ENCODE measurements at places on chromosomes 2 and 18.

DNA sequence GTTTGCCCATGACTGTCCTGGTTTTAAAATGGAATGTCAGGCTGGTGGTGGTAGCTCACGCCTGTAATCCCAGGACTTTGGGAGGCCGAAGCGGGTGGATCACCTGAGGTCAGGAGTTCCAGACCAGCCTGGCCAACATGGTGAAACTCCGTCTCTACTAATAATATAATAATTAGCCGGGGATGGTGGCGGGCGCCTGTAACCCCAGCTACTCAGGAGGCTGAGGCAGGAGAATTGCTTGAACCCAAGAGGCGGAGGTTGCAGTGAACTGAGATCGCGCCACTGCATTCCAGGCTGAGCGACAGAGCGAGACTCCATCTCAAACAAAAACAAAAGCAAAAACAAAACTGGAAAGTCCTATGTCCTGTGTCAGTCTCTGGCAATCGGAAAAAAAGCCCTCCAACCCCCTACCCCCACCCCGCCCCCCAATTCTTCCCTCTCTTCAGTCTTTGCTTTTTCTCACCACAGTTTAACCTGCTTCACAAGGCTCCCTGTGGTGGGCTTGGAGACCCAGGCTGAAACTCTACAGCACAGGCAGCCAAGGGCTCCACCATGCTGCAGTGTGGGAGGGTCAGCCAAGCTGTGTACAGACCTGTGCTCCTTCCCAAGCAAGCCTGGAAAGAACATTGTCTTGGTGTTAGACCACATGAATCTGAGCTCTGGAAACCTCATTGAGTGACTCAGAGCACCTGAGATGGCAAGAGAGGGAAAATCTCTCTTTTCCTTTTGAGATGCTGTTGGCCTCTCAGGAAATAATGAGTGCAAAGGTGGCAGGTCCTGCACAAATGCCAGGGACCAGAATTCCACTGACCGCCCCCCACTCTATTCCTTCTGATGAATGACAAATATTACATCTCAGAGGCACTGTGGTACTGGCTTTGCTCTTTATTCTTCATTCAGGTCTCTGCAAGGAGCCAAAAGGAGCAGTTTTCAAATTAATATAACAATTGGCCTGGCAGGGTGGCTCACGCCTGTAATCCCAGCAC, 16.7 kb downstream of the MYCN start:
- DNase-seq: no peak

- DNase-seq: no peak
Measured at GRCh38 chr18:55321265-55322177, 266.5 kb downstream of the TCF4 start.

GRCh38 chr2:131026919-131027318, 66.3 kb downstream of the FAM168B start:
- no peak for DNase-seq

DNA sequence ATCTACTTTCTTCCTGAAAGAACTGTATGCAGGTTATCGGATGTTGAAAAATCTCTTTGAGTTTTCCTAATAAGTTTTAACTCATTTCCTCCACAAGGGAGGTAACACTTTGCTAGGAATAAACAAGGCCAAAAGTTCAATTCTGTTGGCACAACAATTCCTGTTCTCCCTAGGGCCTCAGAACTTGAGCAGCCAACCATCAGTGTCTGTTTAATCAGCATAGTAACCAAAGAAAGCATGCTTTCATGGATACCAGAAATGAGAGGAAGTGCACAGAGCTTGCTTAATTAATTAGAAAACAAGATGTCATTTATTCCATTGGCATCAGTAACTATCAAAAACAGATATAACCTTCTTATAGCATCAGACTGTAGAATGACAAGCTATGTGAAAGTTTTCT, 503.2 kb upstream of the CNTNAP5 start:
- DNase-seq: no peak

DNA sequence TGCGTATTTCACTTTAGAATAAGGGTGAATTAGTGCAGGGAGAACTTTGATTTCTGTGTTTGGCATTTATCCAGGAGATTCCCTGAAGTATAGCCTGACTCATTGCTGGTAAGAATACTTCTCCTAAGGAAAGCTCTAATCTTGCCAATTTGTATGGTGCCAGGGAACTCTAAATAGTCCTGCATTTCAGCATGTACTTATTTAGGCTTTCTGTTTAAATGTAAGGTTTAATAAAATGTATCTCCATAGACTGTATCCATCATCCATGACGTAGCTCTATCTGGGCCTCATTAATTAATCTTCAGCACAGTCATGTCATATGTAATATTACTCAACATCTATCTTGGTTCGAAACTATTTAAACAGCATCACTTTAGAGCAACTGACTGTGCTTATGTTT, 127.7 kb downstream of the DOK6 start:
- no peak for DNase-seq

DNA sequence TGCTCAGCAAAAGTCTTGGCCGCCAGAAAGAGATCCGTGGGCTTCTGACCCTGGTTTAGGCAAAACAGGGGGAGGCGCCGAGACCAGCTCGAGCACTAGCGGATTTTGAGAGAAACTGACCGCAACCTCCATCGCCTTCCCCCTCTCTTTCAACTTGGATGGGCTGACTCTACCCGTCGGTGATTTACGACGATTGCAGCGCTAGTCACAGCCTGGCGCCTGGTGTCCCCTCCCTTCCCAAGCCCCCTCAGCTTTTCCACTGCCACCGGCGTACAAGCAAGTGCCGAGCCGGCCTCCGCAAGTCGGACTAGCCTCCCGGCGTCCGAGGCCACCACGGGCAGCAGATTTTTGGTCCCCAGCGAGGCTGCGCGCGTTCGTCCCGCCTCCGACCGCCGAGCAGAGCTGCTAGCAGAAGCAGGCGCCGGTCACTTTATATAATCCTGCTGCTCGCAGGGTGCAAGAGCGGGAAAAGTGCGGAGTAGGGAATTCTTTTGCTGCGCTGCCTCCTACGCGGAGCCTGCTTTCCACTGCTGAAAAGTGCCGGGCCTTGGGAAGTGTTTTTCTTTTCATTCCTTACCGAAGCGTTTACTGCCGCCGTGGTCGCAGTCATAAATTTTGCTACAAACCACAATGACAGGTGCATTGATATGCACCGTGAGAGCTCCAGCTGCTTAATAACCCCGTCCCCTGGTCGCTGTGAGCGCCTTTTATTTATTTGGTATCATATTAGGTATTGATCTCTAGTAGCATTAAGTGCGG, 7.7 kb downstream of the HOXD3 start:
- DNase-seq: no peak

- no peak for DNase-seq
Measured at GRCh38 chr2:76579911-76580310, 869.2 kb upstream of the GCFC2 start.

GRCh38 chr2:59732871-59733566, 820.4 kb downstream of the BCL11A start:
- DNase-seq: no peak

GRCh38 chr2:15731213-15731888, 139.7 kb downstream of the DDX1 start:
- DNase-seq: no peak

- DNase-seq: no peak
Measured at GRCh38 chr18:13253786-13254688, 35.5 kb downstream of the LDLRAD4 start.

DNA sequence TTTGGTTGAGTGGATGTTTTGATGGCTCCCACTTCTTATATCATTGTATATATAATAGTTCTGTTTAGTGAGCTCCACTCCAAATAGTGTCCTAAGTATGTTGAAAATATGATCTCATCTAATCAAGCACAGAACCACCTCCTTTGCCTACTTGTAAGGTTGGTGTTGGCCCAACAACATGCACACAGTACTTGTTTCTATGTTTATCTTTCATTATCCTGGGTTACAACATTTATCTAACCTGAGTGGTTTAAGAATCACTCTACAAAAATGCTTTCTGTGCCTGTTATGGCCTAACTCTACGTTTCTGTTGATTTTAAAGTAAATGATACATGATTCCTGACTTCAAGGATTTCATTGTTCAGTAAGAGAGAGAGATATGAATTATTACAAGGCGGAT, 281.9 kb downstream of the FIGN start:
- no peak for DNase-seq

- DNase-seq: no peak
Measured at GRCh38 chr18:7196421-7196820, 34.5 kb upstream of the LRRC30 start.

DNA sequence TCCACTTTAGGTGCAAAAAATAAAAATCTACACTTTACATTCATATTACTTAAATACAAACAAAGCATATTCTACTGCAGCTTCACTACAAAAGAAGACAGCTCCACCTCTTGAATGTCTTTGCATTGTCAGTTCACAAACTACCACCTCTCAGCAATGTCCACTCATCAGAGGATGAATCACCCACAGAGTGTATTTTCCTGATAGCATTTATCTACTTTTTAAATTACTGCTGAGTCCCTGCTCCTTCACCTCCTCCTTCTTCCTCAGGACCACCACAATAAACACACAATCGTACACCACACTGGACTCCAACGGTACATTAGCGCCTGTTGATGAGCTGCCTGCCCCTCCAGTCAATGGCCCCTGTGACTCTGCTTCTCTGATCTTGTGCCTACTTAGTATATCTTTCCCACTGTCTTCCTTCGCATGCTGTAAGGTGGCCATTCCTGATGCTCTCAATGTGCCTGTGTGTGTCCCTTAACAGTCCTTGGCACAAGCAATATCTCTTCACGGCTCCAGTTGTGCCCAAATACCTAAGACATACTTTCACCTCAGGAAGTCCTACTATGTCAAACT, 120.9 kb downstream of the DHRS9 start:
- DNase-seq: no peak

DNA sequence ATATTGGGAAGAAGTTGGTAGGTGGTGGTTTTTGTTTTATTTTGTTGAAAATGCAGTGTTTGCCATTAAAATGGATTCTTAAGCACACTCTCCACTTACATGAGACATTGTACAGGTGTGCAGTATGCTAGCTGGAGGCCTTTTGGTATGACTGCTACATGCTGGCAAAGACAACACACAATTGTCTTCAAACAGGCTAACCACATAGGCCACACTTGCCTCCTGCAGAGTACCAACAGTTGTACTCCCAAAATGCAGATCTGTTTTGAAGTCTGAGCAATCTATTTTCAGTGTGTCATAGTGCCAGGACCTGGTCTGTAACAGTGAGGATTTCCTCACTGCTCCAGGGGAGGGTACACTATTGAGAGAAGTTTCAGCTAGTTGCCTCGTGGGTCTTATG, 213.6 kb downstream of the ZRANB3 start:
- no peak for DNase-seq

DNA sequence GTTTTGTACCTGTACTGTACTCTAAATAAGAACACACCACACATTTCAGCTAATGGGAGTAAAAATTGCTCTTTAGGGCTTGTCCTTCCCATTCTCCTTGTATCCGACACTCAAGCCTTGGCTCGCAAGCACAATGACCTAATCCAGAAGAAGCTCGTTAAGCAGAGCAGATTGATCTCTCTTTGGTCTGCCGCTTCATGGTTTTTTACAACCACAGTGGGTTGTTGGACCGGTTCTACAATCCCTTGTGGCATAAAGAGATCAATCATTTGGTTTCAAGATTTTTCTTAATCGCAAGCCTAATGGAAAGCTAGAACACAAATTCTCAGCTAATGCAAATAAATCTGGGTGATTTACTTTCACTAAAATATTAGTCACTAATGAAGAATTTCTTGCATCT, 662.1 kb downstream of the LRP1B start:
- no peak for DNase-seq

DNA sequence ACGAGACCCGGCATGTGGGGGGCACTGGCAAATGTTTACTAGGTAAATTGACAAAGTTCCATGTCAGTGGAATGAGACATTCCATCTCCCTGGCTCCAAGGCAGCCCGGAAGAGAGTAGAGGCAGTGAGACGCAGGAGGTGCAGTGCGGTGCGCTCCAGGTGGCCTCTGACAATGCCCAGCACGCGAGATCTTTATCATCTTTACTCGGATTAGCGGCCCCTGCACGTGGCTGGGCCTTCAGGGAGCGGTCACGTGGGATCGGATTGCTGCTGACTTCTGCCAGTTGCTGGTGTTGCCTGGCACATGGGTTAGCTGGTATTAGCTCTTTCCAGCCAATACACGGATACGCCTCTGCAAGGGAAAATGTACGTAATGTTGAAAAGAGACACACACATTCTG, 151.2 kb upstream of the ALKAL2 start:
- DNase-seq: no peak

- DNase-seq: no peak
Measured at GRCh38 chr18:65822826-65823225, 72.0 kb downstream of the CDH7 start.

GRCh38 chr2:96869822-96870625, at the start of gene SEMA4C:
Gene SEMA4C, minus strand, starts transcription at chr2:96870080. Its CDS starts 2,194 bp downstream, at chr2:96867886.
- no peak for DNase-seq

DNA sequence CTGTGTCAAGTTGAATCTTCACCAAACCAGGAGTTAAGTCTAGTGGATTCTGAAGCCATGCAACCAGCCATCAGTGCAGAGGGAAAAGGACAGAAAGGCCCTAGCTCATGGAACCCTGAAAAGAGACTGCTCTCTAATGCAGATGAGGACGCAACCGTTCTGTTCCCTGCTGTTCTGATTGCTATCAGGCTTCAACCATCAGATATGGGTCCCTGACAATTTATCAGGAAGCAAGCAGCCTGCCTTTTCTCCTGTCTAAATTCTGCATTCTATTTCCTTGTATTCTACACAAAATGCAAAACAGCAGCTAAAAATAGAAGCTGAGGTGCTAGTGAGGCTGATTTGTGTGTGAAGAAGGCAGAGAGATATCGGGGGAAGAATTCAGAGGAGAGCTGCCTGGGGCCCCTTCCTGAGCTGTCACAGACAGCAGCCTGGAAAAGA, 68.4 kb upstream of the RTN4 start:
- no peak for DNase-seq

GRCh38 chr2:194304191-194304590, 1352.8 kb upstream of the SLC39A10 start:
- no peak for DNase-seq

- no peak for DNase-seq
Measured at GRCh38 chr2:159855143-159855542, 57.1 kb upstream of the CD302 start.

- DNase-seq: no peak
Measured at GRCh38 chr2:160664603-160665140, 171.1 kb upstream of the RBMS1 start.

- no peak for DNase-seq
Measured at GRCh38 chr2:222892321-222892720, 31.5 kb downstream of the ACSL3 start.

- no peak for DNase-seq
Measured at GRCh38 chr2:175937216-175937615, 64.9 kb downstream of the LNPK start.

- no peak for DNase-seq
Measured at GRCh38 chr18:59715445-59715844, 18.2 kb upstream of the CCBE1 start.

GRCh38 chr2:19837235-19837766, 64.5 kb downstream of the TTC32 start:
- DNase-seq: no peak

- DNase-seq: no peak
Measured at GRCh38 chr2:119482481-119483394, 41.5 kb downstream of the SCTR start.

DNA sequence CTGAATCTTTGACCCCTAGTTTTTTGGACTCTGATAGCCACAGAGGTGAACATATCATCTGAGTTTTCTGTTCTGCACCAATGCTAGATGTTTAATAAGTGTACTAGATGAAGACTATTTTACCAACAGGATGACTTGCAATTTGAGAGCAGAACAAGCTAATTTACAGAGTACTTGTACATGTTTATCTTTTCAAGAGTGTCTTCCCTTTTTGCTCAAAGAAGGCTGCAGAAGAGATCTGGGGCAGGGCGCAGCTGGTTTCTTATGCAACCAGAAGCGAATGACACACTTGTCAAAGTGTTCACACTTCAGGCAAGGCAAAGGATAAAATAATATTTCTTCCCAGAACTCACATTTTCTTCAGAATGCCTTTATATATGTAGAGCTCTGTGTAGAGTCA, 86.0 kb downstream of the VWA3B start:
- no peak for DNase-seq

All from iPS DF 6.9 (cell line).